ENCODE measurements at places on chromosomes 2 and 18.

DNA sequence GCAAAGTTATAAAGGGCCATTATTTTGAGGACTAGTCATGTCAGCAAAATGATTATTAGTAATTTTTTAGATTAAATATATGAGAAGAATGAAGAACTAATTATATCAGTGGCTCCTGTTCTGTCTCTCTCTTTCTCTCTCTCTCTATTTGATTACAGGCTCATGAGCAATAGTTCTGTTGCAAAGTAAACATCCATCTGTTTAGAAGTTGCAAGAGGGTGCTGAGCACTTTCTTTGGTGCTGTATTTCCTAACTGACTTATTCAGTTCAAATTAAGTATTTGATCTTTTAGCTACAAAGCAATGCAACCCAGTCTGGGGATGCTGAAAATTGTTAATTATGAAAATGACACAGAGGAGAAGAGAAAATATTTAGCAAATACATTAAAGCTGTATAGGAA, 408.1 kb upstream of the UBE2E3 start:
- DNase-seq: no peak

GRCh38 chr2:231671270-231672050, 36.9 kb upstream of the PTMA start:
- no peak for DNase-seq

- DNase-seq: no peak
Observed at GRCh38 chr2:145906354-145906753, 1386.4 kb upstream of the ZEB2 start.

DNA sequence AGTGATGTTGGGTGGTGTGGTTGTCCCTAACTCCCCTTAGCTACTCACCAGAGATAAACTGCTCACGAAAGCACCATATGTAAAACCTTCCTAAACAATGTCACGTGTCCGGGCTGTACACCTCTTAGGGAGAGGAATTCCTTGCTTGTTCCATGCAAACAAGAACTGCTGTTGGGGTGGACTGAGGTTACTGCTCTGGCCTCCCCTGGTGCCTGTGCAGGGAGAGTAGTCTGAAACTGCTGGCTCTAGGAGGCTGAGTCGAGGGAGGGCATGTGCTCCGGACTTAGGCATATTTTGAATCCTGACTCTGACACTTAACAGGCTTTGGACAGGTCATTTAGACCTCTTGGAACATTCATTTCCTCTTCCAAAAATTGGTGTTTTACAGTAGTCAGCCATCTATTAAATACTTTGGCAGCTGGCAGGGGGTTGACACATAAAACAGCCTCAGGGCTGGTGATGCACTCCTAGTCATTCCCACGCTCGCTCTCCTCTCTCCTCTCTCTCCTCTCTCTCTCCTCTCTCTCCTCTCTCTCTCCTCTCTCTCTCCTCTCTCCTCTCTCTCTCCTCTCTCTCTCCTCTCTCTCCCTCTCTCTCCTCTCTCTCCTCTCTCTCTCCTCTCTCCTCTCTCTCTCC, 10.6 kb downstream of the THNSL2 start:
- no peak for DNase-seq

DNA sequence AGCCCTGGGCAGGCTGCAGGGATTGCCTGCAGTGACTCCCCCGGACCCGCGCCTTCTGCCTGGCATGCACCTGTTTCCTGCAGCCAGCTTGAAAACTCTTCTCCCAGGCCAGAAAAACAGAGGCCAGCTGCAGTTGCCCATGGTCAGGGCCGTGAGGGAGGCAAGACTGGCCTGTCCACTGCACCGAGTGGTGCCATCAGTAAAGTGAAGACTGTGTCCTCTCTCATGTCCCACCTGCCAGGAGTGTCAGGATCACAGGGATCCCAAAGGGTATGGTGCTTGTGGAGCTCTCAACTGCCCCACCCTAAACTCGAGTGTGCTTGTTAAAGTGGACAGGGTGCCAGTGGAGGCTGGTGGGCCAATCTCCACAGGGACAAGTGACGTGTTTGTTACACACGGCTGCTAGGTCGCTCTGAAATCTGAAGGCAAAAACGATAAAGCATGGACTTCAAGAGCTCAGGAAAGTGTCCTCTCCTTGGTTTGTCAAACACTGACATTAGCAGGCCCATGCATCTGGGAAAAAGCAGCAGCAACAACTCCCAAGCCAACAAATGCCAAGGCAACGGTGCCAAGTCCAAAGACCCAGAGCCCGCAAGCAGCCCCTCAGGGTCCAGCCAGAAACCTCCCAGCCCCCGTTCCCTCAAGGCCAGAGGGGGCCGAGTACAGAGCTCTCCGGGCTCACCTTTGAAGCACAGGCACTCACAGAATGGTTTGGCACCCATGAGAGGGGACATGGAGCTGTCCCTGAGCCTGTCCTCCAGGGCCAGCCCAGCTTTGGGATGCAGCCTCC, 213.2 kb downstream of the HDAC4 start:
- DNase-seq: no peak

- no peak for DNase-seq
Observed at GRCh38 chr2:222049946-222050345, 248.9 kb downstream of the PAX3 start.

- DNase-seq: no peak
Observed at GRCh38 chr2:32250290-32250689, 14.4 kb downstream of the NLRC4 start.

DNA sequence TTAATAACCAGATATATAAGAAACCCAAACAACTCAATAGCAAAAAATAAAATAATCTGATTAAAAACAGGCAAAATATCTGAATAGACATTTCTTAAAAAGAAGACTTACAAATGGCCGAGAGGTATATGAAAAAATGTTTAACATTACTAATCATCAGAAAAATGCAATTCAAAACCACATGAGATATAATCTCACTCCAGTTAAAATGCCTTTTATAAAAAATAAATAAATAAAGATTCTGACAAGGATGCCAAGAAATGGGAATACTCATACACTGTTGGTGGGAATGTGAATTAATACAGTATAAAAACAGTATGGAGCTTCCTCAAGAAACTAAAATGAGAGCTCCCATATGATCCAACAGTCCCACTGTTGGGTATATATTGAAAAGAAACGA, 33.9 kb upstream of the BMP10 start:
- no peak for DNase-seq

- DNase-seq: no peak
Observed at GRCh38 chr2:201621293-201621999, 21.9 kb downstream of the TMEM237 start.

GRCh38 chr2:7950035-7950612, 731.7 kb upstream of the ID2 start:
- DNase-seq: no peak

DNA sequence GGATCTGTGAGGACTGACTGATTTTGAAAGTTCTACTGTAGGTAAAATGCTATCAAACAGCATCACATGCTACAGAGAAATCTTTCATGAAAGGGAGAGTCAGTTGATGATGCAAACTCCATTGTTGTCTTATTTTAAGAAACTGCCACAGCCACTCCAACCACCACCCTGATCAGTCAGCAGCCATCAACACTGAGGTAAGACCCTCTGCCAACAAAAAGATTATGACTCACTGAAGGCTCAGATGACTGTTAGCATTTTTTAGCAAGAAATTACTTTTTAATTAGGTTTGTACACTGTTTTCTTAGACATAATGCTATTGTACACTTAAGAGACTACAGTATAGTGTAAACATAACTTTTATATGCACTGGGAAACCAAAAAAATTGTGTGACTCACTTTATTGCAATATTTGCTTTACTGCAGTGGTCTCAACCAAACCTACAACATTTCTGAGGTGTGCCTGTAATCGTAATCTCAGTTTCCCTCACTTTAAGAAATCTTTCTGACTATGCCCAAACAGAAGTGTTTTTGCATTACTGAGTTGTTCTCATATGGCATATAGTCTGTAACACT, 42.8 kb downstream of the METTL8 start:
- no peak for DNase-seq

- no peak for DNase-seq
Observed at GRCh38 chr18:74128159-74128558, 19.5 kb downstream of the FBXO15 start.

DNA sequence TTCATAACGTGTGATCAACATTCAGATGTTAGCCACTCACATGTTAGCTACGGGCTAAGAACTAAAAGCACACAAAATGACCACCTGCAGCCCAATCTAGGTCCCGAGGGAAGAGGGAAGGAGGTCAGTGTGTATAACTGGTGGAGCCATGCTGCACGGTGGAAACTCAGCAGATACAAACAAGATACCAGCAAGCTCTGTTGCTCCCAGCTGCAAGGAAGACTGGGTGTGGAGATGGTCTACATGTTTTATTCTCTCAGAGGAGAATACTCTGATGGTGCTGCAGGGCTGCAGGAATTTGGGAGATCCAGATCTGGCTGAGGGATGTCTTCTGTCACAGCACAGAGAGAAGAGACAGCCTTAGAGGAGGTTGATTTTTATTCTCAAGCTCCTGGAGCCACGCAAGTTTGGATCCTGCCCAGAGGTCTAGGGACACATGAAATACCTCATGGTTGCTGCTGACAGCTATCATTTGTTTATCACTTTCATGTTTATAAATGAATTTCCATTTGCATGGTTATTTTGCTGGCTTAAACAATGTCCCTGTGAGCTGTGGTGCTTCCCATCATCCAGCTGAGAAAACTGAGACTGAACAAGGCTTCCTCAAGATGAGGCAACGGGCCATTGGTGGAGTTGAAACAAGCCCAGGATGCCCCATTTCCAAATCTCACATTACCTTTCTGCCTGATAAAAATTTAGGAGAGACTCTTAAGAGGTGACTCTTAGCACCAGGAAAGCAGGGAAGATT, 30.9 kb downstream of the RNF144A start:
- DNase-seq: no peak

DNA sequence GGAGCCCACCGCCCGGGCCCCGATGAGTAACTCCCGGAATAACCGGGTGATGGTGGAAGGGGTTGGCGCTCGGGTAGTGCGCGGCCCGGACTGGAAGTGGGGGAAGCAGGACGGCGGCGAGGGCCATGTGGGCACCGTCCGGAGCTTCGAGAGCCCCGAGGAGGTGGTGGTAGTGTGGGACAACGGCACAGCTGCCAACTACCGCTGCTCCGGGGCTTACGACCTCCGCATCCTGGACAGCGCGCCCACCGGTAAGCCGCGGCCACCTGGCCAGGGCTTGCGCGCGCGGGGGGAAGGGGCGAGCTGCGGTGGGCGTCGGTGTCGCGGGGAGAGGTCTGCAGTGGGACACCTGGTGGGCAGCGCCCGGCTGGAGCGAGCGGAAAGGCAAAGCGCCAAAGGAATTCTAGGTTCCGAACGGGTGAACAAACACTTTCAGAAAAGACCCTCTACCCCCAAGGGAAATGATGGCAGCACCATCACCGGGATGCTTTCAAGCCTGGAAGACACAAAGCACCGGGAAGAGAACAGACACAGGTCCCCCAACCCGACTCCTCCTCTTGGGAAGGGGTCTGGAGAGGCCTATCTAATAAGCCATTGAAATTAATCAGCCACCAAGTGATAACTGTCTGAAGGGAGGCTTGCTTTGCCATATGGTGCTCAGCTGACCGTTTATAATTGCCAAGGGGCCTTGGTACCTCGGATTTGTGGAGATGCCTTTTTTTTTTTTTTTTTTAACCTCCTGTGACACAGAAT, 1.1 kb downstream of the MIB1 start:
- no peak for DNase-seq

GRCh38 chr2:32902174-32902573, 44.6 kb upstream of the LTBP1 start:
- DNase-seq: no peak

DNA sequence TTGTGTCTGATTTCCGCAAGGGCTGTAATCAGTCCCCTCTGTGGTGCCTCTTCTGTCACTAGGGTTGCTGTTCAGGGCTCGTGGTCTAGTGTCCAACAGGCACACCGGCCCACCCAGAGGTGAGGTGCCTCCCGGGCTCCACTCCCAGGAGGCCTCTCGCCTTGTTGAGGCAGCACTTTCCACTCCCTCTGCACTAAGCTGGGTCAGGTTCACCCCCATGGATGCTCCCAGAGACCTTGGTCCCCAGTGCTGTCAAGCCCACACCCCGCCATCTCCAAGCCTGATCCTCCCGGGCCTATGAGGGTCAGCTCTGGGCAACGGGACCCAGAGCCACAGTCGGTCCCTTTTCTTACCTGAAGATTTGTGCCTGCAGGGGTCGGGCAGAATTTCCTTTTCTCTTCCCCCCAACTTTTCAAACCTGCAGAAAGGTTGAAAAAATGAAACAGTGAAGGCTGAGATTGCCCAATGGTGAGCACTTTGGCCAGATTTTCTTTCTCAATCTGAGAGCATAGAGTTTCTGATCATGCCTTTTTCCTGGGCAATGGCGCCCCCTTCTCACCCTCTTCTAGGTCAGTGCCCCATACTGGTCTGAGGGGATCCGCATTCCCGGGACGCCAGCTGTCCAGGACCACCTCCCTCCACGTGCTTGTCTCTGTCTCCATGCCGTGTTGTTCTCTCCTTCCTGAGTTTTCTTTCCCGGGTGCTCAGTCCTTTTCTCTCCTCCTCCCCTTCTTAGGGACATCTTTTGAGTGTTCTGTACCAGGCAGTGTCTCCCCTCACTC, 148.0 kb downstream of the ASB1 start:
- DNase-seq: no peak

DNA sequence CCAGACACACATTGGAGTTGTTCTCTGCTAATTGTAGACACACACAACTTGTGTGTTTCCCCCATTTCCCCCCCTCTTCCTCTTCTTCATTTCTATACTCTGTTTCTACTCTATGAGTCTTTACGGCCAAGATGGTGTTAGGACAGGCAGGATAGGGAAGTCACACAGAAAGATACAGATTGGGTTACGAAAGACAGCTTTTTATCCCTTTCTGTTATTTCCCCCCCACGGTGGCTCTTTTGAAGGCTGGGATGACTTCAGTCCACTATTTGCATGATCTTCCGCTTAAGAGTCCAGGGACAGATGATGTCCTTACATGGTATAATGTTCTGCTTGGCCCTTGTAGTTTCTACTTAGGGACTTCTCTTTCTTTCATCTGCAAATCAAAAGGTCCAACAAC, 1.6 kb upstream of the EMILIN2 start:
- no peak for DNase-seq

- DNase-seq: no peak
Observed at GRCh38 chr18:39162013-39162827, 1596.6 kb upstream of the CELF4 start.

DNA sequence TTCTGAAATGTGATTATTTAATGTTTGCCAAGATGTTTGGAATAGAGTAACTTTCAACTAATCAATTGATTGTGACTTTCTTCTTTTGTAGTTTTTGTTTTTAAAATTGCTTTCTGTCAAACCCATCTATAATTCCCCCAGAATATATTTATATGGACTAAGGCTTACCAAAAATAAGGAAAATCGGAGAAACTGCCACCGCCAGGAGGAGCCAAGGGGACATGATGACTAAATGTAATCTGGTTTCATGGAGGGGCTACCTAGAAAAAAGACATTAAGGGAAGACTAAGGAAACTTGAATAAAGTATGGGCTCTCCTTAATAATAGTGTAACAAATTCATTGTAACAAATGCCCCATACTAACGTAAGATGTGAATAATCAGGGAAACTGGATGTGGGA, 19.5 kb downstream of the BOLA3 start:
- no peak for DNase-seq

Data from stimulated activated naive CD4-positive, alpha-beta T cell (primary cell).